ENCODE measurements at places on chromosomes 2 and 18. TPM values are rescaled to one million over a fixed set of nuclear protein-coding genes. Genes with fewer than 3 reads are reported as not detected.

Gene REG1B
- not detected for polyA plus RNA-seq

DNA sequence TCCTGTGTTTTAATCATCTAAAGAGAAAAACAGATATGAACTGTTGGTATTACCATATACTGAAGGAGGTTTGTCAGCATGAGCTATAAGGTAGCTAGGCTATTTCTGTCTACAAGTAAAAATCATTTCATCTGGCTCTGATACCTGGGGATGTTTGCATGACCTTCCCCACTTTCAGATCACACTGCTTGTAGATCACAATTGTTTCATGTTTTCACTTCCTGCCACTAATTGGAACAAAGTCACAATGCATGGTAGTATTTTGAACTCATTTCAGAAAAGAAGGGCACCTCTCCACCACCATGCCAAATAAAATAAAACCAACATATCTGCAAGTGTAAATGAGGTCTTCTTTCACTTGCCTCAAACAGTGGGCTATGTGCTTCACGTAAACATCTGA is 37.8 kb downstream of the NYAP2 start:
- DNase-seq, result no peak

DNA sequence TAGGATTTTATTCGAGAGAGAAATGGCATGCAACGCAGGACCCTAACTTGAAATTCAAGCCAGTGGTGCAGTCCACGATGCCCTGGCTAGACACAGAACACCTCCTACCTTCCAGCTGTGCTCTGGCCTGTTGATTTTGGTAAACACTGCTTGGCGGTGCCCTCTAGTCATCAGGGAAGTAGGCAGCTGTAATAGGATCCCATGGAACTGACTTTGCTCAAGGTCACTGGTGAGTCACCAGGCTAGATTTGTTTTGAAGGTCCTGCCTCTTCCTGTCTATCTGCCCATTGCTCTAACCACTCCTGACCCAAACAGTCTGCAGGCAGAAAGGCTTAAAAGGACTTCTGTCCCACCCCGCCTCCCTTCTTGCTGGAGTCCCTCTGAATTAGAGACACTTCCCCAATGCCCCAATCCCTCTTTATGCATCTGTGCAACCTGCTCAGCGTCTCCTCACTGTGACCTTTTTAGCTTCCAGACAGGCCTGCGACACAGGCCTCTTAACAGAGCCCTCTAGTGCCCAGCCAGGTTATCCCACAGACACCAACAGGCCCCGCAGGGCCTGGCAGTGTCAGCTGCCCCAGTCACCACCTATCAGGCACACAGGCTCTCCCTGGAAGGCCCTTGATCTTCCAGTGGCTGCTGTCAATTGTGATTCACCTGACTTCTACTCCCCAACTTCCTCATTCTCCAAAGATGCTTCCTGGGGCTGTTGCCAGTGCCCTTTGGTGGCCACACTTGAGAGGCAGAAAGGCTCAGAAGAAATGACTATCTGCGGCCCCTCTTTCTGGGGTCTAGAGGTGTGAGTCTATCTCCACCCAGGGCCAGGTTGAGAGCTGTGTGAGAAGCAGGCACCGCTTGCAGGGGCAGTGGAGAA is 5.2 kb downstream of the TMEM127 start:
- no peak for DNase-seq

GRCh38 chr2:85853499-85854165 is 35.2 kb downstream of the ST3GAL5 start:
- no peak for DNase-seq

- no peak for DNase-seq
Observed at GRCh38 chr2:50315336-50315735, 716.6 kb downstream of the NRXN1 start.

- no peak for DNase-seq
Observed at GRCh38 chr2:177155631-177156030, 57.0 kb upstream of the HNRNPA3 start.

- DNase-seq, result no peak
Observed at GRCh38 chr2:167582619-167583018, 664.8 kb downstream of the STK39 start.

- DNase-seq, result no peak
Observed at GRCh38 chr2:27779417-27780055, 8.0 kb downstream of the MRPL33 start.

All from right renal pelvis (tissue), 4 donors.